ENCODE measurements at places on chromosomes 2 and 18. TPM values are rescaled to one million over a fixed set of nuclear protein-coding genes. Genes with fewer than 3 reads are reported as not detected.

LYPD1 gene
- 0.51 TPM for total RNA-seq

TRIM43 gene
- total RNA-seq: not detected

GCC2 gene
- 26.7 TPM for total RNA-seq

CDH2 gene
- total RNA-seq: 1.8 TPM

CYP27A1 gene
- total RNA-seq: 8.6 TPM

CEP76 gene
- total RNA-seq: 18.2 TPM

BZW1 gene
- total RNA-seq: 510 TPM

PPP1R1C gene
- 0.51 TPM for total RNA-seq

C2orf78 gene
- not detected for total RNA-seq

THADA gene
- 25.0 TPM for total RNA-seq

ASB18 gene
- under 0.01 TPM for total RNA-seq

KCNS3 gene
- 1.5 TPM for total RNA-seq

REEP1 gene
- total RNA-seq: 13.4 TPM

LCT gene
- total RNA-seq: under 0.01 TPM

TMEM247 gene
- total RNA-seq: not detected

ARHGEF4 gene
- total RNA-seq: 0.33 TPM

TTC27 gene
- total RNA-seq: 21.6 TPM

UGT1A1 gene
- total RNA-seq: not detected

NHEJ1 gene
- 25.7 TPM for total RNA-seq

CCDC85A gene
- total RNA-seq: 21.4 TPM

RAMP1 gene
- total RNA-seq: not detected

SMARCAL1 gene
- 21.5 TPM for total RNA-seq
